Cardiac muscle cell (in vitro differentiated cells and primary cell): ENCODE measurements at places on chromosomes 13 and 19. TPM values are rescaled to one million over a fixed set of nuclear protein-coding genes. Genes with fewer than 3 reads are reported as not detected.

The MAST1 gene
- total RNA-seq: 3.7 and 7.9 TPM in 2 replicates

The ZNF429 gene
- total RNA-seq: 27.2 and 30.3 TPM in 2 replicates

DNA sequence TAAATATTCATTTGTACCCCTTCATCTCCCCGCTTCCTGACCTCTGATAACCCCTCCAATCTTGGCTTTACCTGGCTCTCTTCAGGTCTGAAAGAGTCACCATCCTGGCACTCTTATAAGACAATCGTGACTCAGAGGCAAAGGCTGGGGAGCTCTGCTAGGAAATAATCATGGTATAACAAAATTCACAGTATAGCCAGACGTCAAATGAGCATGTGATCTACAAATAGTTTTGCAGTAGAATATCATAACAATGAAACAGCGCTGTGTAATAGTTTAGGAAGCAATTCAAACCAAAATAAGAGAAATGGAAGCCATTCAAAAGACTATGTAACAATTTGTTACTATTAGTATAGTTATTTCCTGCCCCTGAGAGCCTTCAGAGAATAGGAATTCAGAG is 34.2 kb downstream of the RXFP2 start:
- DNase-seq: no peak
- no peaks in the 10 kb centered on the region for H3K27me3 ChIP-seq
- H3K36me3 ChIP-seq: no peaks in the 10 kb centered on the region
- H3K4me3 ChIP-seq: no peak overlapping the region

- H3K27me3 ChIP-seq: peaks cover 16% of the 10 kb centered on the region
- H3K27ac ChIP-seq: no peak overlapping the region
- no peaks in the 10 kb centered on the region for H3K4me1 ChIP-seq
- no peaks in the 10 kb centered on the region for H3K36me3 ChIP-seq
- no peak for DNase-seq
- no peak overlapping the region for H3K4me3 ChIP-seq
These were observed 32.7 kb upstream of the SOX1 start for GRCh38 chr13:112034231-112034630.

GRCh38 chr13:25806264-25806974 is 245.4 kb downstream of the SHISA2 start:
- no peak for DNase-seq
- no peak overlapping the region for H3K27ac ChIP-seq
- no peak overlapping the region for H3K4me3 ChIP-seq
- peaks cover 11% of the 10 kb centered on the region for H3K4me1 ChIP-seq
- no peaks in the 10 kb centered on the region for H3K36me3 ChIP-seq

DNA sequence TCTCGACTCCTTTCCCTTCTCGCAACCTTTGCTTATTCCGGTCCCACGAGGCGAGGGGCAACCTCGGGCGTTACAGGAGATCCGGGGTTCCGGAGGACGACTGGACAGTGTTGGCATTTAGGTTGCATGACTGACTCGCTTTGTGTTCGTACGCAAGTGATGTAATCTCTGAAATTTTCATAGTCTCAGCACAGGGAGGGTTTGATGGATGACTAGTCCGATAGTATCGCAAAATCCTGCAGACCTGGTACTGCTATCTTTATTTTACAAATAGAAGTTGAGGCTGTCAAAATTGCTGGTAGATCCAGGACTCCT is 342 bp downstream of the DDX49 start:
- peak overlapping the region; percentile 72 for H3K4me3 ChIP-seq
- peaks cover 4% of the 10 kb centered on the region for H3K4me1 ChIP-seq
- H3K27ac ChIP-seq: no peak overlapping the region
- H3K27me3 ChIP-seq: no peaks in the 10 kb centered on the region
